Smooth muscle cell of the umbilical artery (primary cell): ENCODE measurements at places on chromosomes 4 and X. TPM values are rescaled to one million over a fixed set of nuclear protein-coding genes. Genes with fewer than 3 reads are reported as not detected.

BTC gene
- total RNA-seq: under 0.01 and 0.18 TPM in 2 replicates

ASB12 gene
- total RNA-seq: not detected in 2 replicates

GRIA3 gene
- 25.1 and 25.8 TPM in 2 replicates for total RNA-seq

SHROOM3 gene
- total RNA-seq: 1.8 and 5.3 TPM in 2 replicates

KLHL4 gene
- 6.8 and 7.1 TPM in 2 replicates for total RNA-seq

NAA10 gene
- 54.9 and 56.9 TPM in 2 replicates for total RNA-seq

ELF4 gene
- 13.1 and 23.6 TPM in 2 replicates for total RNA-seq

MTNR1A gene
- 0.23 TPM in 1 of 2 replicates, not detected in the other for total RNA-seq

RAB41 gene
- total RNA-seq: not detected in 2 replicates

NKX6-1 gene
- not detected in 2 replicates for total RNA-seq

PLXNB3 gene
- total RNA-seq: 6.2 and 24.6 TPM in 2 replicates

SNCA gene
- 27.9 and 30.1 TPM in 2 replicates for total RNA-seq
